ENCODE measurements at places on chromosomes 1 and 21.
A peak's percentile ranks its signal among the peaks of the same experiment; 100 is the strongest.

- DNase-seq = no peak
These were observed 2.0 kb downstream of the SRSF4 start for GRCh38 chr1:29179641-29180184.

- DNase-seq = no peak
These were observed 16.8 kb downstream of the GALNT2 start for GRCh38 chr1:230083746-230084407.

DNA sequence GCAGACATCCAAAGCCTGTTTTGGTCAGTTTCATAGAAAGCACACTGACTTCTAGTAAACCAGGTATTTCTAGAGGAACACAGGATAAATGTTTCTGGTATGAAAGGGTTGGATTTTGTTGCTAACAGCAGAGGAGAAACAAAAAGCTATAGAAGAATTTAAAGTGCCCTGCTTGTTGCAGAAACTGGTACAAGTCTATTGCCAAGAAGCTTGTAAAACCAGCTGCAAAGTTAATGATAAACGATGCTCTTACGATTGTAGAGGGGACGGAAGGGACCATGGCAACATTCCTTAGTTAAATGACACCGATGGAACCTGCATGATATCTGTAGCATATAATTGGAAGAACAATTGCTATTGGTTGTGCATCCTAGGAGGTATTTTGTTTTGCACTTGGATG, 40.1 kb downstream of the SLC35F3 start:
- no peak for DNase-seq

- no peak for DNase-seq
These were observed 235.3 kb downstream of the MRPL39 start for GRCh38 chr21:25371841-25372425.

GRCh38 chr1:1623631-1624442, 8.1 kb upstream of the MMP23B start:
- no peak for DNase-seq

- DNase-seq = peak; percentile 44
These were observed 355 bp downstream of the SHISAL2A start for GRCh38 chr1:52633291-52633754.

DNA sequence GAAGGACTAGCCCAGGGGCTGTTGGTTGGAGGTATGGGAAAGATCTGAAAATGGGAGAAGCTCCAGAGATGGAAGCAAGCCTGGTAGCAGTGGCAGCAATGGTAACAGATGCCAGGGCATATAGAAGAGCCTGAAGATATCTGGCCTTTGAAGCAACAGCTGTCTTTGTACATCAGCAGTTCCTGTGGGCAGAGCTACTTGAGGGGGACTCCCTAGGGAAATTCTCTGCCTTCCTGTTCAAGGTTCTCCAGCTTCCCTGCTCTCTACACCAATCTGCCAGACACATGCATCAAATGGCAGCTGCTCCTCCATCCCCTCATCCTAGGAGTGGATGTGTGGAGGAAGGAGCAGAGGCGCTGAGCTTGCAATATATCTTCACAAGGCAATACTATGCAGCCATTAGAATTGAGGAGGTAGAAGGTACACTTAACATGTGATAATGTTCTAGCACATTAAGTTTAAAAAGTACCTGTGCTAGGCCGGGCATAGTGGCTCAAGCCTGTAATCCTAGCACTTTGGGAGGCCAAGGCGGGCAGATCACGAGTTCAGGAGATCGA, 2.2 kb downstream of the TMEM35B start:
- no peak for DNase-seq

DNA sequence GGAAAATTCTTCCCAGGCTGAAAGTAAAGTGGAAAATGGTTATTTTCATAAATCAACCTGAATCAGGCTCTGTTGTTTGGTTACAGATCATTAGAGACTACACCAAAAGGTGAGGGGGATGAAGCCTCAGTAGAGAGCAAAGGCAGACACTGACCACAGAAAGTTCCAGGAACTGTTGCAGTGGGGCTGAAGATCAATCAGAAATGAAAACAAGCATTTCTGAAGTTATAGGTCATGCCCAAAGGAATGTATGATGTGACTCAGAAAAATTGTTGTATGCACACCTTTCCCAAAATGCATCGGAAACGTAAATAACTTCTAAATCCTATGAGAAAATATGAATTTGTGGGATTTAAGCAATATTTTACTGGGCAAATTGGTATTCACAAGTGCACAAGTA, 63.3 kb downstream of the FYB2 start:
- DNase-seq = no peak
